ENCODE measurements at places on chromosomes 5 and 9.
A peak's percentile ranks its signal among the peaks of the same experiment; 100 is the strongest.

GRCh38 chr5:129135633-129136032, 41.1 kb downstream of the ISOC1 start:
- no peak for DNase-seq

DNA sequence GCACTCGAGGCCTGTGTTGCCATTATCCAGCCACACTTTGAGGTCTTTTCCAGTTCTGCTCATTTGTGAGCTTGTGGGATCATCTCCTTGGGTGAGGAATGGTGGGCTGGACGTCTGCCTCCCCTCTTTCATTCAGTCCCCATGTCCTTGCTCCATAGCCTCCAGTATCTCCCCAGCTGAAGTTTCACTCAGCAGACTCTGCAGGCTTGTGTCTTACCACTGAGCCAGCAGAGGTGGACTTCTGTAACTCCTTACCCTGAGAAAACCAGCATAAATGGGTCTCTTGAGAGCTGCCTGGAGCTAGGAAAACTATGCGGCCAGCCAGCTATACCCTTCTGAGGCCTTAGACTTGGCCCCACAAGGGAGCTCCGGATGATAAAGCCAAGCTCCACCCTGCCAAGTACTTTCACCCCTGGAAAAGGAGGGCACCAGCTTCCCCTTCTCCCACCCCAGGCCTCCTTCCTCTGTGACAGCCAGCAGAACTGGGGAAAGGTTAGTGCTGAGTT, 12.2 kb downstream of the IRF1 start:
- DNase-seq, result no peak

- no peak for DNase-seq
Measured at GRCh38 chr9:93905473-93906133, 49.6 kb downstream of the BARX1 start.

- no peak for DNase-seq
Measured at GRCh38 chr9:128159522-128159783, 612 bp upstream of the BBLN start.

- peak; percentile 76 for DNase-seq
Measured at GRCh38 chr5:172283862-172284610, 472 bp upstream of the UBTD2 start.

- no peak for DNase-seq
Measured at GRCh38 chr5:132267931-132268768, 10.7 kb downstream of the PDLIM4 start.

DNA sequence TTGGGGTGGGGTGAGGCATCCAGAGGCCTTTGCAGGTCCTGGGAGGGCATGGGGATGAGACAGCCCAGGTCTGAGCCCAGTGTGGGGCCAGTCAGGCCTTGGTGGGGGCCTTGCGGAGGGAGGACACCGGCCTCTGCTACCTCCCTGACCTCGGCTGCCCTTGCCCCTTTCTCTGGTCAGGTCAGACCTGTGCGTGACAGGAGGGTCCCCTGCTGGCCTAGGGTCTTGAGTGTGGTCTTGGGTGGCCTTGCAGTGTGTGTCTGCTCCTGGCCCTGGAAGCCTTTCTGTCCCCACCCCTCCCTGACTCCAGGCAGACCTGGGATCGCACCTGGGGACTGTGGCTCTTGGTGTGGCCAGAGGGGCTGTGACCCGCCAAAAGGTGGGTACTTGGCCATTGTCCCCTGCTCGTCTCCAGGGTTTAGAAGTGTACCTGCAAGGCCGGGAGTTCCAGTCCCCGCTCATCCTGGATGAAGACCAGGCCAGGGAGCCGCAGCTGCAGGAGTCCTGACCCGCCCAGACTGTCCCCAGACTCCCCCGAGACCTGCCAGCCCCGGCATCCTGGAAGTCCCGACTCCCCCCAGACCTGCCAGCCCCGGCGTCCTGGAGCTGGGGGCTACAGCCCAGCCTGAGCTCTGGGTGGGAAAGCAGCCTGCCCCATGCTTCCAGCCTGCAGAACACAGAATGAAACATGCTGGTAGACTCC, 4.4 kb upstream of the MAN1B1 start:
- DNase-seq, result no peak

GRCh38 chr9:117315236-117315635, 99.6 kb downstream of the ASTN2 start:
- no peak for DNase-seq

- DNase-seq, result no peak
Measured at GRCh38 chr9:98807070-98807813, at the start of gene GALNT12. GALNT12 (plus strand) TSS chr9:98807670; CDS start chr9:98807699, 29 bp downstream.

GRCh38 chr5:59171131-59171530, 588.3 kb downstream of the RAB3C start:
- DNase-seq, result no peak

DNA sequence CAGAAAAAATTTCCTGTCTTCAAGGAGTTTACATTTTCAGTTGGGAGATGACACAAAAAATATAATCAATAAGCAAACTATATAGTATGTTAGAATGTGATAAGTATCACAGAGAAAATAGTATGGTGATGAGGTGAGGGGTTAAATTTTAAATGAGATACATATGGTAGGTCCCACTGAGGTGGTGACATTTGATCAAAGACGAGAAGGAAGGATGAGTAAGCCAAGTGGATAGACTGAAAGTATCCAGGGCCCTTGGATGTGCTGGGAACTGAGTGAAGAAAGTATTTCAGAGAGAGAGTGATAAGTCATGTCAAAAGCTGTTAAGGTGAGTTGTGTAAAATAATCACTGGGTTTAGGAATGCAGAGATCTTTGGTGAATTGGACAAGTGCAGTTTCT, 3.5 kb downstream of the CCDC192 start:
- DNase-seq, result no peak

DNA sequence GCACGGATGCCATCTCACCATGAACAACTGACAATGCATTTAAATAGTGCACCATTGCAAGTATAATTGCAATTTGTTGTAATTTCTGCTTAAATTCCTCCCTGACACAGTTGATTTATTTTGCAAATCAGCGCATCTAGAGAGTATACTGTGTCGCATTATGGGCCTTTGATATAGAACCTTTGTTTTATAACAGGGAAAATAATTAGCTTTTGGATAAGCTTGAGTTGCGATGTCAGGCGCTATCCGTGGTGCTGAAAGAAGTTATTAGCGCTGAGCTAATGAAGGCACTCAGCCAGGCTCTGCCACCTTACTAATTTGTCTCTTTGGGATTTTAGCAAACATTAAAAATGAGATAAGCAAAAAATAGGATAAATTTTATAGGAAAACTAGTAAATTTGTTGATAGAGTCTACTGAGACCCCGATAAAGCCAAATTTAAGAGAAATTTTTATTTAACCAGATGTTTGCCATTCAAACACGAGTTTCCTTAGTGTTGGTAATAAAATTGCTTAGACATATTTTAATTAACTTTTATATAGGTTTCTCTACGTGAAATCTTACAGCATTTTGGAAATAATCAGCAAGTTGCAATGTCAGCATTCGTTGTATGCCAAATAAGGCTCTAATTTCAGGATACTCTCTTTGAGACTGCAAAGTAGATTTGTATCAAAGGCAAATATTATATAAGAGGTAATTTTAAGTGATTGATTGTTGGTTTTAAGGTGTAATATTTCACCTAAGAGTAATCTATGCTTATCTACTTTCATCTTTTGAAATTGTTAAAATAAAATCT, 355.5 kb downstream of the TLR4 start:
- no peak for DNase-seq

- DNase-seq, result peak; percentile 28
Measured at GRCh38 chr5:58149345-58149744, 310.5 kb downstream of the PLK2 start.

DNA sequence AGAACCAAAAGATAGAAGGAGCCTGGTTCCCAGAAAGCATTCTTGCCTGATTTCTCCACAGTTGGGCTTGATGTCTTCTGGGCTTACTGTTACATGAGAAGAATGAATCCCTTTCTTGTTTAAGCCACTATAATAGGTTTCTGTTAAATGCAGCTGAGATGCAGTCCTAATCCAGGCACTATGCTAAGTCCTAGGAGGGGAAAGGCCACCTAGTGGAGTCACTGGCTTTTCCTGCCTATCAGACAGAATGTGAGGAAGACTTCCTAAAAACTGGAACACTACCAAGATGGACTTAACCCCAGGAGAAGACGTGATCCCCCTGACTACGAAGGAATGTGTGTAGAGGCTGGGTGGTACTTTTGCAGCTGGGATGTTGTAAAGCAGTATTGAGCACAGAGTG, 34.3 kb upstream of the FSD1L start:
- DNase-seq, result no peak

GRCh38 chr5:61177716-61178115, 15.4 kb upstream of the SMIM15 start:
- no peak for DNase-seq

GRCh38 chr9:92514635-92515034, 21.2 kb downstream of the ECM2 start:
- DNase-seq, result no peak

- DNase-seq, result peak; percentile 21
Measured at GRCh38 chr9:78788101-78788500, 491.2 kb downstream of the PSAT1 start.

DNA sequence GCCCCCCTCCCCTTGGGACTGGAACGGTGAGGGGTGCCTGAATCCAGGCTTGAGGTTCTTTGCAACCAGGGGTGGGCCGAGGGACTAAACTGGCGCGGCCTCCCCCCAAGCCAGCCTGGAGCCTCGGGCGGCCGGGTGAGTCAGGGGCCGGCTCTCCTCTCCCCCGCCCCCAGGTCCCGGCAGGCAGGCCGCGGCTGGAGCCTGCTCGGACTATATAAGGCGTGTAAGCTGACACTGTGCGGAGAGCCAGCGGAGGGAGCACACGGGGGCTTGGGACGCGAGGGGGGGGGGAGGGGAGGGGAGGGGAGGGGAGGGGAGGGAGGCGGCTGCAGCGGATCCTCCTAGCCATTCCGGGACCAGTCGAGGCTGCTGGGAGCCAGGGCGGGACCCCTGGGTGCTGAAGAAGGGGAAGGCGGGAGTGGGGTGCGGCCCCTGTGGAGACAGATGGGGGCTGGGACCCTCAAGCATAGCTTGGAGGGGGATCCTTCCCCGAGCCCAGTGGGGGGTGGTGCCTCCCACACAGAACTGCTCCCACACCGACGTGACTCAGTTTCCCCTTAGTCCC, 595 bp downstream of the PDLIM7 start:
- DNase-seq, result peak; percentile 87

GRCh38 chr9:83560169-83560826, 22.1 kb upstream of the FRMD3 start:
- DNase-seq, result no peak

- DNase-seq, result no peak
Measured at GRCh38 chr5:78985116-78985724, at the start of gene ARSB. ARSB (minus strand) TSS chr5:78985310; CDS start chr5:78985248, 62 bp downstream.

DNA sequence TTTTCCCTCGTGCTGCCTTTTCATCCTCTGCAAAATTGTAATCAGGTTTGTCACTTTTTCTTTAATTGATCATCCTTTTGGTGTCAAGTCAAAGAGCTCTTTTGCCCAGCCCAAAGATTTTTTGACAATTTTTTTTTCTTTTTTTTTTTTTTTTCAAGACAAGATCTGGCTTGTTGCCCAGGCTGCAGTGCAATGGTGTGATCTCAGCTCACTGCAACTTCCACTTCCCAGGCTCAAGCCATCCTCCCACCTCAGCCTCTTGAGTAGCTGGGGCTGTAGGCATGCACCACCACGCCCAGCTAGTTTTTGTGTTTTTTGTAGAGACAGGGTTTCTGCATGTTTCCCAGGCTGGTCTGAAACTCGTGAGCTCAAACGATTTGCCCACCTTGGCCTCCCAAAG, 36.7 kb downstream of the CDK7 start:
- DNase-seq, result peak; percentile 9

DNA sequence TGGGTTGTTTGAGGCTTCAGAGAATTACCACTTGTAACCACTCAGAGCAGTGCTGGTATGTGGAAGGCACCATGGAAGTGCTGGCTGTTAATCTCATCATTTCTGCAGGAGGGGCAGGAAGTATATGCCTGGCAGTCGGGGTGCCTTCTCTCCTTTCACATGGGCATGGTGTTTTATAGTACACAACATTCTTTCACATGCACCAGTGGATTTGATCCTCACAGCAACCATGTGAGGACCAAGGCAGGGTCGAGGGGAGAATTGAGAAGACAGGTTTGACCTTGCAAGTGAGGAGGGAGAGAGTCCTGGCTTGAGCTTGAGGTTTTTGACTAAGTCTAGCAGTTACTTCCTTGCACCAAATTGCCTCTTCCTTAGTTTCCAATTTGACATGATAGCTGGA, 38.0 kb upstream of the TRPC7 start:
- no peak for DNase-seq

- no peak for DNase-seq
Measured at GRCh38 chr5:18010053-18010452, 375.8 kb downstream of the TAF11L14 start.

- no peak for DNase-seq
Measured at GRCh38 chr5:143741421-143741820, 70.5 kb upstream of the HMHB1 start.

DNA sequence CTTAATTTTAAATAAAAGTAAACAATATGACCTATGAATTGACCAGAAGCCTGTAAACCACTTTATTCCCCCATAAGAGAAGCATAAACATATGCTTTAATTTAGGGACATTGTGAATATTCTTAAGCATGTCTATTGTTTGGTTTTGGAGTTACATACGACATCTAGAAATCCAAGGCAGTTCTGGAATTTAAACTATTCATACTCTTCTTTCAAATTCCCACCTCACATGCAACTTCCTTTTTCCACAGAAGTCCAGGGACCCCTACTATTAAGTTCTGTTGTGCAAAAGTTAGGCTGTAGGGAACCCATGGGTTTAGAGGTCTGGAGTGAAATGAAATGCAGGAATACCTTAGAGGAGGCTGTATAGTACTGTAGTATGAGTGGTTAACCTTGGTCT, 2.1 kb downstream of the RIC1 start:
- no peak for DNase-seq

GRCh38 chr5:1745123-1745795, 54.4 kb downstream of the MRPL36 start:
- no peak for DNase-seq

- DNase-seq, result no peak
Measured at GRCh38 chr9:99003308-99003707, 59.6 kb downstream of the COL15A1 start.

- DNase-seq, result no peak
Measured at GRCh38 chr5:140108093-140109017, 5.6 kb upstream of the PURA start.
